ENCODE measurements at places on chromosomes 12 and 14.

DNA sequence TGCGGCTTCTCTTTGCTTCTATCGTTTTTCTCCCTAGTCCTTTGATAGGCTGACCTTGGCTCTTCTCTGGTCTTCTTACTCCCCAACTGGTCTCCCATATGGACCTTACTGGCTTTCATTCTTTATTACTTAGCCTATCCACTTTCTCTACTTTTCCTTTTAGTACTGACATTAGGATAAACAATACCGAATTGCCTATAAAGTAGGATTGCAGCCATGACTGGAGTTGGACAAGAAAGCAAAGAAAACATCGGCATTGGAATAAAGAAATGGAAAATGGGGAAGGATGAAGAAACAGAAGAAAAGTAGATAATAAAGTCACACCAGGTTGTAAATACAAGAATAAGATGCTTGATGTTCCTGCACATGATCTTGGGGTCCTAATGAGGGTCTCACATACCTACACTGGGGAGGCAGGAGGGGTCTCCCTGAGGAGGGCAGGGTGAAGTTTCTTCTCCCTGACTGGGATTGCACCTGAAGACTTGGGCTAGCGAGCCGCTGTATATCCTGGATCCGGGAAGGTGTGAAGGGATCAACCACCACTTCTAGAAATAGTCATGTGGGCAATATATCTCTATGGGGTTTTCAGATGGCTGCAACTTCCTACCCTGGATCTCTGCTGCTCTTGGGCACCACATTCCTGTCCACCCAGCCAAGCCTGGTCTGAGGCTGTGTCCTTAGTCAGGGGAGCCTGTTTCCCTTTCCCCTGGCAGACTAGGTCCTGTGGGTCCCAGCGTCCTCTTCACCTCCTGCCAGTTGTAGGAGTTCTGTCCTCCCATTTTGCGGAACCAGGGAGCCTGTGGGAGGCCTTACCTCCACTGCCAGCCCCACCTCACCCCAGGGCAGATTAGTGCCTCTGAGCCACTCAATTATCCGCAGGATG is 13.1 kb downstream of the NKX2-1 start:
- no peak for DNase-seq

DNA sequence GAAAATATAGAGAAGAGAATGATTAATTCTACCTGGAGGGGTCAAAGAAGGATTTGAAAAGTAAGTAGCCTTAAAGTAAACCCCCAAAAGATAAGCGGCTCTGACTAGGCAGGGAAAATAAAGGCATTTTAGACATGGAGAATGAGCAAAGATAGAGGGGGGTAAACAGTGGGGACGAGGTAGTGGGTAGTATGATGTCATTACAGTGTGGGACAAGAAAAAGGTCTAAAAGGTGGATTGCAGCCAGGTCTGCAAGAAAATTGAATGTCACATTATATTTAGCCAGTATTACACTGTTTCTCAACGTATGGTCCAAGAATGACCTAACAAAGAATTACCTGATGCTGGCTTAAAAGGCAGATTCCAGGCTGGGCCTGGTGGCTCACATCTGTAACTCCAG is 55.8 kb upstream of the CIT start:
- no peak for DNase-seq

DNA sequence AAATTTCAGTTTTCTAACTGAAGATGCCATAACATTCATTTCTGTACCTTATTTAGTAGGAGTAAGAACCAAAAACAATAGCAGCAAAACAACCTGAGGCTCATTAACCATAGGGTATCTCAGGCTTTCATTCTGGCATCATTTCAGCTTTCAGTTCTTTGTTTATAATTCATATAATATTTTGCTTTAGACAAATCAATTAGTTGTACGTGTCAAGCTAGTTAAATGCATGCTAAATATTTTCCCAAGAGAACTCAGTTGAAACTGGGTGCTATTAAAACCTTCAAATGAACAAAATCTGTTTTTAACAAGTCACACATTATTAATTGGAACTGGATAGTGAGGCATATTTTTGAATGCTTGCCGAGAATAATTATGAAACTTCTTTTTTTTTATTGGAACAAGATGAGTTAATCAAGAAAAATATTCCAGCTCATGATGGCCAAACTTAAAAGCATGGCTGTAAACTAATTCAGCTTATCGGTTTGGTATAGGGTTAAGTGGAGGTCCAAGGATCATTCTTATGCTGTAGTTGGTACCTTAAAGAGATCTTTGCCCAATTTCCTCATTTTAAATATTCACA is 442.7 kb downstream of the BTG1 start:
- DNase-seq, result no peak

DNA sequence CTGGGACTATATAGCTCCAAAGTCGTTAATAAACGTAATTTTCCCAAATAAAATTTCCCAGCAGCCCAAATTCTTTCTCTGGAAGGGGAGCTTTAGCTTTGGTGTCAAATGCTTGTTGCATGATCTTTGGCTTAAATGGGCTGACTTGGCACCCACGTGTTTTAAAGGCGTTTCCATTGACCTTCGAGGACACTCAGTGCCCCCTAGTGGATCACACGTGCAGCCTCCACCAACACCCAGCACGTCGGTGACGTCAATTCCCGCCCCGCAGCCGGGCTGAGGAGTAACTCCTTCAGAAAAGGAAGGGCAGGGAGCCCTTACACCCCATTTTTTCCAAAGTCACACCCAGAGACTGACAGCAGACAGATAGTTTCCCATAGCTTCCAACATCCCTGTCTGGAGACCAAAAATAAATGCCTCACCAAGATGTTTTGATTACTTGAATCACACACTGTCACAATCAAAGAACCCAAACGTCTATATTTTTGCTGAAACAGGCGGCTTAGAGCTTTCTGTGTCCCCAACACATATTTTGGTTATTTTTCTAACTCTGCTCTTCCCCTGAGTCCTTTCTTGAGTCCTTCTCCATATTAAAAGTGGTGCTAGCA is 707.9 kb downstream of the AACS start:
- DNase-seq, result no peak

- DNase-seq, result no peak
These were observed 59.7 kb downstream of the FUT8 start for GRCh38 chr14:65472189-65472588.

- no peak for DNase-seq
These were observed 496.3 kb downstream of the NELL2 start for GRCh38 chr12:44379831-44380230.

- DNase-seq, result peak; percentile 23
These were observed 117.9 kb upstream of the MAP1LC3B2 start for GRCh38 chr12:116441292-116441691.

DNA sequence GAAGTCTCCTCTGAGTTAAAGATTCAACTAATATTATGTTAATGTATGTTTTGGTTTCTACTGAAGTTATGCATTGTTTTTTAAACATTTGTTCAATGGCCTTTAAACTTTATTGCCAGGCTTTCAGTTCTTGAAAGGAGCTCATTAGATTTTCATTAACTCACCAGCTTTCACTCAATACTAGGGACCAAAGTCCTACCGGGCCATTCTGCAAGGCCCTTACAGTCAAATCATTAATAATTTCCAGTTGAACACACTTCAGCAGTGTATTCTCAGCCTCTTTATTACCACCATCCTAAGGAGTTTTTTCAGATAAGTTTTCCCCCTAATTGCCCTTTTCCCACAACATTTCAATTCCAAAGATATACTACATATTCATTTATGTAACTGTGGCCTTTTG is 409.2 kb downstream of the DIO2 start:
- no peak for DNase-seq

DNA sequence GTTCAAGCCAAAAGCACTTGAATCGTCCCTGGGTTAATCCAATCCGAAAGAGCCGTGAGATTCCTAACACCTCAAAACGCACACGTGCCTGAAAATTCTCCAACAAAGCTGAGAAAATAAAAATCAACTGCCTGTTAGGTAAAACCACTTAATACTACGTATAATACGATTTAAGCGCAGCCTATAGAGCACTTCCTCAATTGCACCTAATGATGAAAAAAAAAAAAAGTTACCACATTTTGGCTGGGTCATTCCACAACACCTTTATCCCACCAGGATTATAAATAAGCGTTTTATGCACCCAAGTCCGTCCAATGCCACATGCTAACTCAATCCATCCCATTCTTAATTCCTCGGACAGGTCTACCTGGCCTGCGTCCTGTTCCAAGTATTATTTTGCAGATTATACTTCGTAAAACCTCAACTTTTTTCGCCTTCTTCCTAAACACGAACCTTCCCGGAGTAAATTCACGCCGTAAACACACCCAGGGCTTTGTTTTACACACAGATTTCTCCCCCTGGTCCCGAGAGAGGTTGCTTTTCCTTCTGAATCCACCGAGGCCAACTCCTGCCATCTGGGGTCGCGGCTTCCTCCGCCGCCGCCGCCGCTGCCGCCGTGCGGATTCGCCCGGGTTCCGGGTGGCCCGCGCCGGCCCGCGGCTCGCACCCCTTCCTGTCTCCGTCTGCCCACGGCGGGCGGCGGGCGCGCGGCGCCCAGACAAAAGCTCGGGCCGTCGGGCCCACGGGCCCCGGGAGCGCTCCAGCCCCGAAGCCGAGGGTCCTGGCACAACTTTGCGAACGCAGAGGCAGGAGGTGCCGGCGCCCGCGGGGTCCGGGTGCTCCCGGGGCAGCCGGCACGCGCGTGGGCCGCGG is 66.2 kb downstream of the RNF34 start:
- peak; percentile 61 for DNase-seq

GRCh38 chr12:58424735-58425392 is 483.5 kb downstream of the ATP23 start:
- DNase-seq, result no peak

- no peak for DNase-seq
These were observed 12.4 kb downstream of the REM2 start for GRCh38 chr14:22895402-22895801.

- no peak for DNase-seq
These were observed 27.2 kb downstream of the SLC15A4 start for GRCh38 chr12:128796439-128797118.

DNA sequence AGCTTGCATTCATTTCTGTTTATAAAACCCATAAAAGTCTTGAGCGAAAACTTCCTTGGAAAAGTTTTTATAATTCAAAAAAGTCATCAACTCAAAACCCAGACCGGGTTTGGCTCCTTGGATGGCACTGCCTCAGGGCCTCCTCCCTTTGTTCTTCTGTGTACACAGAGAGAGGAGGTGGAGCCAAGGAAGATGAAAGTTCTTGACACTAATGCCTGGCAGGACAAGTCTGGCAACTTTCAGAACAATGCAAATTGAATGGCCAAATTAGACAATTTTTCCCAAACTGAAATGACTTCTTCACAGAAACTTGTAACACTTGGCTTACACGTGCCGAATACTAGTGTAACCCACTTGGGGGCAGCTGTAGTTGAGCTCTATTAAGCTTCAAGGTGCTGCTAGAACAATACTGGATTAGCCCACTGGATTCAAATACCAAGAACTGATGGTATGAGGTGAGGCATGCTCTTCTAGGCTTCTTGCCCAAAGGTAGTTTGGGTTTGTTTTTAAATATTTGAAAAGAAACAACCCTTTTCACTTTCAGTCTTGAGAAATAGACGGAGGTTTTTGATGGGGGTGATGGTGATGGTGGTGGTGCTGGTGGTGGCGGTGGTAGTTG is 86.6 kb upstream of the FRMD6 start:
- DNase-seq, result no peak

DNA sequence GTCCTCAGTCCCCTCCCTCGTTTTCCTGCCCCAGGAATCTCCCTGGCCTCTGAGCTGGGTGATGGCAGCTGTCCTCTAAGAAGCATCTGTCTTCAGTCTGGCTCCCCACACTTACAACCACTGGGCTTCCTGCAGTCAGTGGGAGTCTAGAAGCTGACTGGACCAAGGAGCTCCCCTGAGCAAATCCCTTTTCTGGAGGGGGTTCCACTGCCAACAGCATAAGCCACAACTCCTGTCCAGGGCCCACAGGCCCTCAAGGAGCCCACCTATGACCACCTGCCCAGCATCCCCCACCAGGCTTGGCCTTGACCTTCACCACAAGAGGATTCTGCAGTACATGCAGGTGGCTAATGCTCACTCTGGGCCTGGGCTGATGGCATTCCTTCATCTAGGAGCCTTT is 4.1 kb downstream of the RDH16 start:
- no peak for DNase-seq

DNA sequence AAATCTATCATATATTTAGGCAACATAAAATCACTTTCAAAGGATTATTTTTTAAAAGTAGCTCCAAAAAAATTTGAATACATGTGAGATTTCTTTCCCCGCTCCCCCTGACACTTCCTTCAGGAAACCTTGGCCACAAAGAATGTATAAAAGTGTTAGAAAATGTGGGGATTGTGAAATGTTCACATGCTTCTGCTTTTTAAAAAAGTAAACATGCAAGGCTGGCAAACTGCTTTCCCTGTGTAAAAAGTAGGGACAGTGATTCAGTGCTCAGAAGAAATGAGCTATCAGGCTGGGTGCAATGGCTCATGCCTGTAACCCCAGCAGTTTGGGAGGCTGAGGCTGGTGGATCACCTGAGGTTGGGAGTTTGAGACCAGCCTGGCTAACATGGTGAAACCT is 26.6 kb downstream of the MBIP start:
- peak; percentile 84 for DNase-seq

GRCh38 chr12:3658327-3659163 is 94.4 kb downstream of the CRACR2A start:
- DNase-seq, result peak; percentile 4

DNA sequence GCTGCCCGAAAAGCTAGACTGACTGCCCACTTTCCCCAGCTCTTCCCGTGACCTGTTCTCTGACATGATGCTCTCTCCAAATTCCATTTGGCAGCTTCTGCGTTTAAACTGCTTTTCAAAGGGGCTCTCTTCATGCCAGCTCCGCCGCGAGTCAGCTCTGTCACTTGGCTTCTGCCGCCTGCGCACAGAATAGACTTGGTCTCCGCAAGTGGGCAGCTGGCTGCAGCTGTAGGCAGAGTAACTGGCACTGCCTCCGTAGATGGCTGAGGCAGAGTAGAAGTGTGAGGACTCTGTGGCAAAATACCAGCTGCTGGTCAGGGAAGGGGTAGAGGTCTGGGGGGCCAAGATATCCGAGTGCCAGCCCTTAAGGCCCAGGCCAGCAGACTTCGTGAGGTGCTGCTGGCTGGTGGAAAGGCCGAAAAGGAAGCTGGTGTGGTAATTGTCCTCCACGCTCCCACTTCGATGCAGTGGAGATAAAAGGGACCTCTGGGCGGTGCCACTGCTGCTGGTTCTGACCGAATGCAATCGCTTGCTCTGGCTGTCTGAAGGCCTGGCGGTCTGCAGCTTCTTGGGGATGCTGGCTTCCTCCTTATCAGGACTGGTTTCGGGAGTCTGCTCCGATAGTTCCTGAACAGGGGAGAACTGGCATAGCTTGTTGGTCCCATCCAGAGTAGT is 85.7 kb downstream of the DUSP16 start:
- DNase-seq, result no peak

DNA sequence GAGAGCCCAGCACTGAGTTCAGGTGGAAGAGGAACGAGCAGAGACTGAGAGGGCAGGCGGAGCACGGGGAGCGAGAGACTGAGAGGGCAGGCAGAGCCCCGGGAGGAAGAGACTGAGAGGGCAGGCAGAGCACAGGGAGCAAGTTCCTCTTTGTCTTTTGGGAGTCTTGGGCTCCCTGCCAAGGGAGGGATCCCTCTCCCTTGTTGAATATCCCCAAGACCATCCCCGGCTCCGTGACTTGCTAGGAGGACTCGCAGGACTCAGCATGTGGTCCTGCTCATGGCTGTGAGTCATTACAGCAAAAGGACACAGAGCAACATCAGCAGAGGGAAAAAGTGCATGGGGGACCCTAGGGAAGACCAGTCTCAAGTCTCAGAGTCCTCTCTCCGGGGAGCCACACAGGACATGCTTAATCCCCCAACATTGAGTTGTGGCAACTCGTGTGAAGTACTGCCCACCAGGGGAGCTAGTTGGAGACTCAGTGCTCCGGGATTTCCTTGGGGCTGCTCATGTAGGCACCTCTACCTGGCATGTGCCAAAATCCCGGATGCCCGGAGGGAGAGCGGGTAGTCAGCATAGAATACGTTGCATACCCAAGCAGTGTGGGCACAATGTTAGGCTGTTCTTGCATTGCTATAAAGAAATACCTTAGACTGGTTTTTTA is 81.0 kb downstream of the CCDC92 start:
- peak; percentile 22 for DNase-seq
